ENCODE measurements at places on chromosomes 2 and 18.

- DNase-seq = no peak
Measured at GRCh38 chr18:44726059-44726421, 45.4 kb downstream of the SETBP1 start.

- DNase-seq = no peak
Measured at GRCh38 chr18:8341481-8342230, 267.6 kb upstream of the RAB12 start.

DNA sequence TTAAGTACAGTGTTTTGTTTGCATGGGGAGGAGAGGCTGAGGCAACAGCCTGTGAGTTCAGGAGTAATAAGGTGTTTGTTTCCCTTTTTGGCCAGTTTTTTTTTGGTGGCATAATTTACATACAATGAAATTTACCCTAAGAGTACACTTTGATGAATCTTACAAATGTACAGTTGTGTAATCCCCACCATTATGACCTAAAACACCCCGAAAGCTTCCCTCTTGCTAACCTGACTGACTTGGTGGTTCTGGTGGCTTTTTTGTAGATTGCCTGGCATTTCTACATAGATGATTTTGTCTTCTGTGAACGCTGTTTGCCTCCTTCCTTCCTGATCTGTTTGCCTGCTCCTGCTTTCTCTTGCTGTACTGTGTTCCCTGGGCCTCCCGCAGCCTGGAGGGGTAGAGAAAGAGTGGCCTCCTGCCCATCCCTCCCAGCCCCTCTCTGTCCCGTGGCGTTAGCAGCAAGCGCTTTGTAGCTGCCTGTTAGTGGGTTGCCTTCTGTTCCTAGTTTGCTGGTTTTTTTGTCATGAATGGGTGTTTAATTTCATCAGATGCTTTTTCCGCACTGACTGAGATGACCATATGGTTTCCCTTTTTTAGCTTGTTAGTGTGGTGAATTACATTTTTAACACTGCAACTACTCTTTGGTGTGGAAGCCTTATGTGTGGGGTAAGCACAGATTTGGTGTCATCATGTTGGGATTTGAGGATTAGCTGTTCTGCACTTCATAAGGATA, 32.1 kb downstream of the ASAP2 start:
- no peak for DNase-seq

DNA sequence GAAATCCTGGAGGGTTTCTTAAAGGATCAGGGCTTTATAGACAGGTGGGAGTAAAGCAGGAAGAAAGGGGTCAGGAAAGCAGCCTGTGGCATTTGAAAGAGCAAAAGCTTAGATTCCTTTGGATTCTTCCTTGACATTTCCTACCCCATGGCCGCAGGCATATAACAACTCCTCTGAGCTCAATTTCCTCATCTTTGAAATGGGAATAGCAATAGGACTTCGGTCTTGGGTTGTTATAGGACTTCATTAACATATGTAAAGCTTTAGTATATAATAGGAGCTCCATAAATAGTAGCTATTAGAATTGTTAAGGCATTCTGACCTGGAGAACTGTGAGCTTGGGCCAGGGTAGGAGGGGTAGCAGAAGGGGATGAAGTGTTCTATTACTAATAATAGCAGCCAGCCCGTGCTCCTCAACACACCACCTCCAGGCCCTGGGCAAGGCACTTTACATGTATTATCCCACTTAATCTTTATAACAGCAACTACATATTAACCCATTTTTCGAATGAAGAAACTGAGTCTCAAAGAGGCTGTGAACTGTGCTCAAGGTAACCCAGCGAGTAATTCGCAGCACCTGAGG, 10.6 kb downstream of the ZFP36L2 start:
- DNase-seq = no peak

DNA sequence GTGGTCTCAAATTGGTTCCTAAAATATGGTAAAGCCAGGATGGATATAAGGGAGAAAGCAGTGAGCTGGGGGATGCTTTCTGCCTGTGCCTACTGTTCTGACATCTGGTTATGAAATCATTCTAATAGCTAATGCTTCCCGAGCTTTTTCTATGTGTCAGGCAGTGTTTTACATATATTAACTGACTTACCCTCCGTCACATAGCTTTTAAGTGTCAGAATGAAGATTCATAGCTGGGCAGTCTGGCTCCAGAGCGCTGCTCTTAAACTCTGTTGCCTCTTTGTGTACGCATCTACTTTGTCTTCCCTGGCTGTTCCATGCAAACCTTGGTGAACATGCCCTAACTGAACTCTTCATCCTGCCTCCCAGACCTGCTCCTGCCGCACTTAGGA, 195.7 kb downstream of the LPIN1 start:
- DNase-seq = no peak

- DNase-seq = no peak
Measured at GRCh38 chr18:44626236-44626635, 54.5 kb upstream of the SETBP1 start.

DNA sequence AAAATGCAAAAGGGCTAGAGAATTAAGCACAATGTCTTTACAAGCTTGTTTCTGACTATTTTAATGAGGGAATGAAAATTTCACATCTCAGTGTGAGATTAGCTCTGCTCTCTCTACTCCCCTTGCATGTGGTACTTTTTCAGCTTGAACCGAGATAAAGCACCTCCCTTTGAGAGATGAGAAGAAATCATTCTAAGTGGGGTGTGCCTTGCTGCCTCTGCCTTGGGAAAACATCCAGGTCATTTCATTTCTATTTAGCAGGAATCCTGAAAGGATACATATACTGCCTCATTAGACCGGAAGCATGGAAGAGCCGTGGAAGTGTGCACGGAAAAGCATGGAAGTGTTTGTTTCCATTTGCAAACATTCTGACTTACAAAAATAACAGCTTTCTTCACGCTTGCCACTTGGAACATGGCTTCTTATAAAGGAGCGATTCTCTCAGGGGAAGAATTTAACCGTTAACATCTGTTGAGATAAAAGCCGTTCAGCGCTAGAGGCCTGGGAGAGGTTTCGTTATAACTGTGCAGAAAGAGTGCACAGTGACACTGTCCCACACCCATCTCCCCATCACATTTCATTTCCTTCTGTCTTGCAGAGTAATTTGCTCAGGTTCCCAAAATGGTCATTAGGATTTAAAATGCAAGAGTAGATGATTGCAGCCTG, 16.7 kb downstream of the NOSTRIN start:
- DNase-seq = no peak

DNA sequence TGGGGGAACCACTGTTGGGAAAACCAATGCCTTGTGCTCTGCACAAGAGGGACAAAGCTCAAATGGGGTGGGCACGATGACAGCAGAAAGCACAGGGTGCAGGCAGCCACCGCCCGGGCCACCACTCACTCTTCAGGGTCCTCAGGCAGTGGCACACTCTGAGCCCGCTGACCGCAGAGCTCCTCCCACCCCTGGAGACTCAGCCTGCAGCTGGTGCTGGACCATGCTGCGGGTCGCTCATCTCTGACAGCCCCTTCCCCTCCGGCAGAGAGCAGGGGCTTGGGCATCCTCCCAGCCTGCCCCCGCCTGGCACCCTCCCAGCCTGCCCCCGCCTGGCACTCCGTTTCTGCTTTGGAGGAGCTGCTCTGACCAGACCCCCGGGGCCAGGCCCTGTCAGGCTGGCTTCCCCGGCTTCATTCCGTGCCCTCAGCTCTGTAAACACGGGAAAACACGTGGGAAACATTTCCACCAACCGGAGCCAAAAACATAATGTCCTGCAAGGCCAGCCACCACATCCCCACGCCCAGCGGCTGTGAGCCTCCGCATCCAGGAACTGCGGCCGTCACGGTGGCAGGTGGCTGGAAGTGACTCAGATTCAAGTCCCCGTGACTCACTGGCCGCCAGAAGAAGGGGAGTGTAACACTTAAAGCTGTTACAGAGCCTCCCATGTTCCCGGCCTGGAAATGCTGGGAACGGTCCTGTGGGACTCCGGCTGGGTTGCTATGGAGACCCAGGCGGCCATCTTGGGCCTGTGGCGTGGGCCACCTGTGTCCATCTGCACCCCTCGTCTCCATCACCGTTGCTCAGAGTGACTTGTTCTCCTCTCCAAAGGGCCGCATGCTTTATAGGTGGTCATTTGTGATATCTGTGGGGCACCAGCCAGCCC, 6.8 kb upstream of the SNED1 start:
- no peak for DNase-seq

DNA sequence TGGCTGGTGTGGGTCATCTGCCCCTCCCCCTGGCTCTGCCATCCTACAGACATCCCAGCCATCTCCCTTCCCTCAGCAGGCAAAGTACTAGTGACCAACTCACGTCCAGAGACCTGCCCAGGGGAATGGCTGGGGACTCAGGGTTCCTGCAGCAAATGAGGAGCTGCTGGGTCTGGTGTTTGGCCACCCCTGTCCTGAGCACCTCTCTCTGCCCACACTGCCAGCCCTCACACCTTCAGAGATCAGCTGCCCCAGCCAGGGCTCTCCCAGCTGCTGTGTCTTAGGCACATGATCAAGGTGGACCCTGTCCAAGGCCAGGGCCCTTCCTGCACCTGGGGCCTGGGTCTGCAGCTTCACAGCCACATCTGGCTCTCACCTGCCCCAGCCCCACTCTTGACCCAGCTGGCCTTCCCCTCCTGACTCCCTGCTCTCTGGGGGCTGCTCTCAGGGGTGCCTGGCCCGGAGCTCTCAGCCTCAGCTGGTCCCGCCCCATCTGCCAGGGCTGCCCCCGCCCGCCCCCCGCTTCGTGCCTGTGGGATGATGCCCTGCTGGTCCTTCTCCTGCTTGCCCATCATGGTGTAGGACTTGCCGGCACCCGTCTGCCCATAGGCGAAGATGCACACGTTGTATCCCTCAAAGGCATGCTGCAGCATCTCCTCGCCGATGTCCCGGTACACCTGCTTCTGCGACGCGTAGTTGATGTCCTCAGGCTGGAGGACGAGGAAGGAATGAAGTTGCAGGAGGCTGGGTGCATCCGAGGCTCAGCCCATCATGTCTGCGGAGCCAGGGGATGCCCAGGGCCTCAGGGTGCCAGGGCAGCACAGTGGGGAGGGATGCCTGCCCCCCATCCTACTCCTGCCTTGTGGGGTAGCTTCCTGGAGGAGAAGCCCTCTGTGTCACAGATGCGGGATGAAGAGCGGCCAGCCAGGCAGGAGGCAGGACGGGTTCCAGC, 32.2 kb downstream of the KIF1A start:
- no peak for DNase-seq

DNA sequence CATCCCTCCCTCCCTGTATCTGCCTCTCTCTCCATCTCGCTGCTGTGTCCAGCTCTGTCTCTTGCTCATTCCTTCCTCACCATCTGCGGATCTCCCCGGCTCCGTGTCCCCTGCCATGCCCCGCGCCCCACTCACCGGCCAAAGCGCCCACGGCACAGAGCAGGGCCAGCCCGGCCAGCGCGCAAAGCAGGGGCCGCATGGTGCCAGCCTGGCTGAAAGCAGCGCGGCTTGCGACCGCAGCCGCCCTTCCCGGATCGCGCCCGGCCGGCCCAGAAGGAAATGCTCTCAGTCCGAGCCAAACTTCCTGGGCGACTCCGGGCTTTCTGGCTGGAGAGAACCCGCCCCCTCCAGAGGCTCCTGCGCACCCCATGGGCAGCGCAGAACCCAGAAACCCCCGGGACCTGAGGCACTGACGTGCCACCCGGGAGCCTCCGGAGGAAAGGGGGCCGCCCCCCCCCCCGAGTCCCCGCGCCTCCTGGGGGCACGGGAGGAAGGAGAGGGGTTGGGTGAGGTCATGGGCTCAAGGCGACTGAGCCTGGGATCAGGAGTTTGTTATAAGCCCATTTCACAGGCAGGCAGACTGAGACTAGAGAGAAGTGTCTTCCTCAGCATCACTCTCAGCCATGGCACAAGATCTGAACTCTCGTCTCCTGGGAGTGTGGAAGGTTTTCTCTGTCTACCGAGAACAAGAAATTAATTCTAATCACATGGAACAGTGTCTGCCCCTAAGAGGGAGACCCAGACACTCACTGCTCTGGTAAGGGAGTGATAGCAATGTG, 45.2 kb upstream of the RAB6C start:
- no peak for DNase-seq

GRCh38 chr2:82013641-82014040, 1709.1 kb upstream of the LRRTM1 start:
- DNase-seq = no peak

DNA sequence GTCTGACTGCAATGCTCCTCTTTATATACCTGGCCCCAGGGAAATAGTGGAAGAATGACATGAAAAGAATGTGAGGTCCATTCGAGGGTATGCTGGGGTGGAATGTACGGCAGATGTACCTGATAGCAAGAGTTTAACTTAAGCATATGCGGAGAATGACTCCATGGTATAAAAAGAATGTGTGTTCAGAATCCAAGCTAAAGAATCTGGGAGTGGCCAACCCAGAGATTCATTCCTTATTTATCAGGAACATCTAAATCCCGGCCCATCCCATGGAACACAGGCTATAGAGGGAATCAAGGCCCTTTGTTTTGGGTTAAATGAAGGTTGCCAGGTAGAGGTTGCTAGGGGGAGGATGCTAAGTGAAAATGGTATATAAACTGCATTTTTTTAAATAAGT, 150.0 kb downstream of the ZNF385B start:
- no peak for DNase-seq

Measured in CD4-positive, alpha-beta T cell treated with Interleukin-15 for 4 hours (primary cell).